ENCODE measurements at places on chromosomes 4 and X.

- DNase-seq = no peak
These were observed 393.6 kb downstream of the CENPC start for GRCh38 chr4:67151376-67152343.

DNA sequence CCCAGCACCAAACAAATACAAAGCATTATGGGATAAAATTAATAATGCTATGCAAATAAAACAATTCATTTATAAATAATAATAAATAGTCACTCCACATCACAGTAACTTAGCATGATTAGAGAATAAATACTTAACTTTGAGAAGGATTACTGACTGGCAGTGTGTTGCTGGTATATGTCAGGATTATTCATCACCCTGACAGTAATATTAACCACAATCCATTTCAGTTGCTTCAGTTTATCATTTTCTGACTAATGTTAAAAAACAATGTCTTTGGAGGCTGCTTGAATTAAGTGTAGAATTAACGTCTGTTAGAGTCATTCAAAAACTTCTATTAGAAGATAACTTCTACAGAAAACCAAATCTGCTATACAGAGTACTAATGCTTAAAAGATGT, 124.1 kb upstream of the MAB21L2 start:
- DNase-seq = no peak

GRCh38 chr4:141046255-141046654, 87.0 kb downstream of the RNF150 start:
- peak; percentile 98 for DNase-seq

DNA sequence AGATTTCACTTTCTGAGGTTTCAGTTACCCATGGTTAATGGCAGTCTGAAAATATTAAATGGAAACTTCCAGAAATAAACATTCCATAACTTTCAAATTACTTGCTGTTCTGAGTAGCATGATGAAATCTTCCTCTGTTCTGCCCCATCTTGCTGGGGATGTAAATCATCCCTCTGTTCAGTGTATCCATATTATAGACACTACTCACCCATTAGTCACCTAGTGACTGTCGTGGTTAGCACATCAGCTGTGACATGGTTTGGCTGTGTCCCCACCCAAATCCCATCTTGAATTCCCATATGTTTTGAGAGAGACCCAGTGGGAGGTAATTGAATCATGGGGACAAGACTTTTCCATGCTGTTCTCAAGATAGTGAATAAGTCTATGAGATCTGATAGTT, 125.5 kb upstream of the GIMD1 start:
- DNase-seq = peak; percentile 9

GRCh38 chr4:24858550-24858949, 54.3 kb downstream of the CCDC149 start:
- DNase-seq = no peak

GRCh38 chrX:123743312-123743711, 10.5 kb upstream of the THOC2 start:
- DNase-seq = no peak

Data from HFFc6 (cell line).